ENCODE measurements at places on chromosomes 2 and 18.
A peak's percentile ranks its signal among the peaks of the same experiment; 100 is the strongest.

DNA sequence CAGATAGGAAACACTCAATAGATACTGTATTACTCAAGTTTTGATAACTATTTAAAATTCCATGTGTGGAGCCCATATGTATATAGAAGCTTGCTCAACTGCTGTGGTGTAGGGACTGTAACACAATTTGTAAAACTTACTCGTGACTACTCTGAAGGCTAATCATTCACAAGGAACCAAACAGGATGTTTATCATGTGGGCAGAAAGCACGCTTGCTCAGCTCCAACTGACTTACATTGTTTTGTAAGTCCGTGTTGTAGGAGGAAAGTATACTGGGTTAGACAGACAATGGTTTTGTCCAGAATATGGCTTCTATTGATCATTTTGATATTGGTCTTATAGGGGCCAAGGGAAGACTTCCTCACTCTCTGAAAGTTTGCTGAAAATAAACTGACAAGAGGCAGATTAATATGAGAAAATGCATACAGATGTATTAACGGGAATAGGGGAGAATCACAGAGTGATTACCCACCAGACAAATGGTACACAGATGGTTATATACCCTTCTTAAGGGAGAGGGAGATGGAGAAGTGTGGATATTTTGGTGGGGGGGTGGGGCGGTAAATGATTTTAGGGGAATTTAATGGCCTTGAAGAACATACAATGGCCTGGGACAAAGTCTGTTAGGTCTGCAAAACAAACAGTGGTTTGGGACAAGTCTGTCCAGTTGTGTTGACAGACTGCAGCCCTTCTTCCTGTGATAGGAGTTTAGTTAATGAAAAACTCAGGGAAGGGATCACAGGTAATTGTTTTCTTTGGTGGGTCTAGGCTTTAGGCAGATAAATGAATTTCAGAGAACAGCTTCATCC lies 259.3 kb upstream of the SP5 start:
- DNase-seq = peak; percentile 59

GRCh38 chr2:142874293-142874814 lies 3.1 kb upstream of the KYNU start:
- peak; percentile 72 for DNase-seq

- no peak for DNase-seq
Observed at GRCh38 chr2:19796035-19796695, 105.6 kb downstream of the TTC32 start.

- no peak for DNase-seq
Observed at GRCh38 chr2:170530803-170531564, 184.2 kb upstream of the SP5 start.

GRCh38 chr2:71759060-71759459 lies 305.7 kb downstream of the DYSF start:
- DNase-seq = no peak

GRCh38 chr2:119408221-119408619 lies 23.4 kb upstream of the TMEM37 start:
- DNase-seq = peak; percentile 38

DNA sequence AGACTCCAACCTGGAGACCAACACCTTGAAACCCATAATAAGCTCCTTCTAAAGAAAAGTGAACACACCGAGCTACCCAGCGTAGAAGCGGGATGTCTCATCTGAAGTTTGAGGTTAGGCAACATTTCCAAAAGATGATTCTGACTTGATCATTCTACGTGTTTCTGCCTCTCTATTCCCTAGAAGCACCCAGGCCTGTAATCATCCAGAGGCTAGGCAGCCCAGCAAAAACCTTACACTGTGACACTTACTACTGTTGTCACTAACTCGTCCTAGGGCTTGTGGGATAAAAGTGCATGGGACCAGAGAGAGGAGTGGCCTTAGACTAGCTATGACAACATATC lies 1.4 kb downstream of the ZBTB14 start:
- DNase-seq = no peak

DNA sequence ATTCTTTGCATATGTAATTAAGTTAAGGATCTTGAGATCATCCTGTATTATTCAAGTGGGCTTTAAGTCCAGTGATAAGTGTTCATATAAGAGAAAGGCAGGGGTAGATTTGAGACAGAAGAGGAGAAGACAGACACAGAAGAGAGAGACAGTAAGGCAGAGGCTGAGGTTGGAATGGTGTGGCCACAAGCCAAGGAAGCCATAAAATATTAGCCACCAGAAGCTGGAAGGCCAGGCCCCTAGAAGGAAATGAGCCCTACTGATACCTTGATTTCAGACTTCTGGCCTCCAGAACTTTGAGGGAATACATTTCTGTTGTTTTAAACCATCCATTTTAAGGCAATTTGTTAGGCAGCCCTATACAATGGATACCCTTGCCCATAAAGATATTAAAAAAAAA lies 66.9 kb upstream of the DLX2 start:
- DNase-seq = no peak

- DNase-seq = no peak
Observed at GRCh38 chr18:54181856-54182602, 42.4 kb downstream of the MBD2 start.

GRCh38 chr2:102122909-102123308 lies 19.6 kb upstream of the IL1R1 start:
- DNase-seq = no peak

GRCh38 chr2:241803387-241804325 lies 5.3 kb upstream of the NEU4 start:
- DNase-seq = peak; percentile 59

DNA sequence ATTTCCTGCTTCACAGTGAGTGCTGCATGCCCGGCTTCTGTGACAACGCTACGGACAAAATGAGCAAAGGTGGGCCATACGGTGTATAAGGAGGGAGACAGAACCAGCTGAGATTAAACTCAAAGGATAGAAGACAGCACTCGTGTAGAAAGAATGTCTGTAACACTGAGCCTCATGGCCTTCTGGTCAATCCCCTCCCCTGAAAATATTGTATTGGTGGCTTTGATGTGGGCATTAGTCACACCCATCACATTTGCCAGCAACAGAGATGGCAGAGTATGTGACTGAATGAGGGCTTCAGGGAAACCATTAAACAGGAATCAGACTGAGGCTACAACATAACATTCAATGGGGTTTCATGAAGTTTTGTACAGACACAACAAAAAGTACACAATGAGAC lies 287.8 kb upstream of the CCDC68 start:
- DNase-seq = no peak

DNA sequence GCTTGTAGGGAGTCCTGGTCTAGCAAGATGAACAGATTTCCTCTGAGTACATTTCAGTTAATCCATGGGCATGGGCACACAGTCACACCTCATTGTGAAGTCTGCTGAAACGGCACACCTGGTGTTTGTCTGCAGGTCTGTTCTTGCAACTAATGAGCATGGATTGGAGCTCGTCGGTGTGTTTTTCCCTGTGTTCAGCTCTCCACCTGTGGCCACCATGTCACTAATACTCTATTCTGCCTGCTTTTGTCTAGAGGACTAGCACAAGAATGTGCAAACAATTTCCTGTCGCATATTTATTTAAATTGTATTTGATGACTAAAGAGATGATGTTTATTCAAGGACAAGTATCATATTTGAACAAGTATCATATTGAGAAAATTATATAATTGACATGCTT lies 24.5 kb upstream of the PPP4R1 start:
- no peak for DNase-seq

DNA sequence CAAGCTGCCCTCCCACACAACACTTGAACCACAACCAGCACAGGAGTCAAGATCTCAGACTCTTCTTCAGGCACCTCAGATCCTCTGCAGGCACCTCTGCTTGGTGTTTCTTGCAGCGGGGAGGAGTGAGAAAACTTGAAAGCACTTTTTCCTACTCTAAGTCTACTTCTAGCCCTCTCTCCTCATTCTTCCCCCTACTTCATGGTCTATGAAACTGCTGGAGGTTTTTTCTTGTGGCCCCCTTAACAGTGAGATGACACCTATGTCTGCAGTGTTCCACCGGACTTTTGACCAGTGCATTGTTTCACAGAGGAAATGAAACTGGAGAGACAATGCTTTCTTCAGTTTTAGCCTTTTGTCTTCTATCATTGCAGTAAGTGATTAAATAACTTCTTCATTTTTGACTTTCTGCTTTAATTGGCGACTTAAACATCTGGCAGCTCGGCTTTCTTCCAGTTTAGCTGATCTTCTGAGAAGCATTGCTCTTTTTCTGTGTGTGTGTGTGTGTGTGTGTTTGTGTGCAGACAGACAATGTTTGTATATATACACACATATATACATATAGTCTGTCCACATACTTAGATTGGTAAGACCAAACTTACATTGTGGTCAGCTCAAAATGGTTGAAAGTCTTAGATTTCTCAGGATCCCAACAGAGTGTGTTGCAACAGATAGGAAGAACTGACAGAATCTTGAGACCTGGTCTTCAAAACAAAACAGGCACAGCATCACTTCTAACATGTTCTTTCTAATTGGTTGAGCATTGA lies 1474.0 kb upstream of the TMEFF2 start:
- no peak for DNase-seq

GRCh38 chr2:239277401-239278085 lies 123.3 kb downstream of the HDAC4 start:
- no peak for DNase-seq
